ENCODE measurements at places on chromosomes 2 and 18.

DNA sequence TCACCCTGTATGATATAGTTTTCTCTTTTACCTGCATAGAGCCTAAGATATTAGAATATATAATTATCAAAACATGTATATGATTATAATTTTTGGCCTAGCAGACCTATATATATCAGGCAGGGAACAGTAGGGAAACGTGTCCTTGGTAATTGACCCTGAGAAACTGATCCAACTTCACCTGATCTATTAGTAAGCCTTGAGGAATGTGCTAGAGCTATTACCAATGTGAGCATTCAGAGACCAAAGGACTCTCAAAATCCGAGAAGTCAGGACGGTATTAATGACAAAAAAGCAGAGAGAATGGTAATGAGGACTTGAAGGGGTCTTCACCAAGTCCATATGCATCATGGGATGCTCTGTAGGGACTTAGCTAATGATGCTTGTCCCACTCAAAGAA lies 571.9 kb downstream of the CPS1 start:
- DNase-seq = no peak

GRCh38 chr2:109032229-109032820 lies 43.3 kb upstream of the EDAR start:
- peak; percentile 72 for DNase-seq

DNA sequence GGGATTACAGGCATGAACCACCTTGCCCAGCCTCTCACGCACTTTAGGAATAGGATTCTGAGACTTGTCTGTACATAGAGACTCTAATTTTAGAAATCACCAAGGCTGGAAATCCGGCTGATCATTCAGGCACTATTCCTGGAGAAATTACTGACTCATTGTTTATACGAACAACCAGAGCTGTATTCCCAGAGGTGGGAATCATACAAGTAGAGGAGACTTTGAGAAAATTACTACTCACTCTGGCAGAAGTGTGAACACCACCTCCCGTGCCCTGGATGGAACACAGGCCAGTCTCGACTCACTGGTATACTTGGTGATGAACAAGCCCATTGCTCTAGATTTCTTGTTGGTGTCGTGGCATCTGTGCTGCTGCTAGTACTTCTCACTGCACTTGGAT lies 5.8 kb upstream of the ADNP2 start:
- no peak for DNase-seq

DNA sequence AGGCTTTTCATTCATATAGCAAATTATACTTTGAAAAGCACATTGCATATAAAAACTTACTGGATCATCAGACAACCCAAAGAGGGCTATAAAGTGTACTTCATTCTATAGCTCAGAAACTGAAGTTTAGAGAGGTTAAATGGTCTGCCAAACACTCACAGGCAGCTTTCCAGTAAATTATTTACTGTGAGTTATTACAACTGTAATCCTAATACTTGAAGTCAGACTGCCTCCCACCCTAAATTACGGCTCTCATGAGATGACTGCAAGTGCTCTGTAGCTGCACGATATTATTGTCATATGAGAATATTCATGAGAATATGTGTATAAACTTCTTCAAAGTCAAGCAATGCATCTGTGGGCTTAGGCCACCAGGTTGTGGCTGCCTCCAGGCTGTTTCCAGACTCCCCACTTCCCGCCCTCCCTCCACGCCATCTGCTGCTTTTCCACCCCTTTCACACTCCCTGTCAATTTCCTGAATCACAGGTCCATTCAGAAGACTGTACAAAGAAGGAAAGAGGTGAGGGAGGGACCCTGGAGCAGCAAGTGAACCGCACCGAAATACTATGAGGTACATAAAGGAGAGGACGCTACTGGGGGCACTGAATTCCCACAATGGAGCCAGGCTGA lies 111.1 kb upstream of the SPOPL start:
- no peak for DNase-seq

DNA sequence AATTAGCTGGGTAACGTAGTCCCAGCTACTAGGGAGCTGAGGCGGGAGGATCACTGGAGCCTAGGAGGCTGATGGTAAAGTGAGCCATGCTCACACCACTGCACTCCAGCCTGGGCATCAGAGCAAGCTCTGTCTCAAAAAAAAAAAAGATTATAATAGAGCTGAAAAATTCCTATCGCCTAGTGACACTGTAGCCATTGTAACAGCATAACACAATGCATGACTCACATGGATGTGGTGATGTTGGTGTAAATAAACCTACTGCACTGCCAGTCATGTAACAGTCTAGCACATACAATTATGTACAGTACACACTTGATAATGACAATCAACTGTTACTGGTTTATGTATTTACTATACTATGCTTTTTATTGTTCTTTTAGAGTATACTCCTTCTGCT lies 39.6 kb downstream of the MGAT4A start:
- no peak for DNase-seq

DNA sequence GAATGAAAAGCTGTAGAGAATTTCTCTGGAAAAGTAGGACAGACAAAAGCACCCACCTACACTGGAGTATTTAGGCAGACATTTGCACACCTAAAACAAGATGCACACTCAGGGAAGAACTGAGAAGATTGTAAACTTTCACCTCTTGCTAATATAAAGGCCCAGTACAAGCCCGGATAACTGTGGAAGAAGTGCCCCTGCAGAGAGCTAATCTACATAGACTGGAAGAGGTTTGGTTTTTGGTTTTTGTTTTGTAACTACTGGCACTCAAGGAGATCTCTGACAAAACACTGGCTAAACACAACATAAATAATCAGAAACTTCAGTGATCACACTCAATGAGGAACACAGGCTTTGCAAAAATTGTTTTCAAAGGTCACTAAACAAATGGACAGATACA lies 782.2 kb upstream of the SLC8A1 start:
- no peak for DNase-seq

DNA sequence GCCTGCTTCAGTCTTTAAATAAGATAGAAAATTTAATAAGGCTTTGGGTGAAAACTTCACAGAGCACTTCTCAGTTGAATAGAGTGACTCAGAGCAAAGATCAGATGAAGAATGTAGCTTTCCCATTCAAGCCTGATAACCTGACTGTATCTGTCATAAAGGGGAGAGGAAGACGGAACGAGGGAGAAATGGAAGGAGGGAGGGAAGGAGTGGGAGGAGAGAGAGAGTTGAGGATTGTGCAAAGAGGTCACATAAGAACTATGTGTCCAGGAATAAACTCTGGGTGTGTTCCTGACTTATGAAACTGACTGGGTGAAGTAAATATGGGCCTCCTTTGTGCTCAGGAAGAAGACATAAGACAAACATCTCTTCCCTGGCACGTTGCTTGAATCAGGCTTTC lies 385.5 kb downstream of the LPIN1 start:
- DNase-seq = no peak

- DNase-seq = no peak
Observed at GRCh38 chr2:214604861-214605260, 194.0 kb downstream of the VWC2L start.

GRCh38 chr18:50218432-50219197 lies 23.7 kb upstream of the MYO5B start:
- DNase-seq = peak; percentile 70

GRCh38 chr2:206626108-206626507 lies 16.2 kb upstream of the FAM237A start:
- DNase-seq = no peak

DNA sequence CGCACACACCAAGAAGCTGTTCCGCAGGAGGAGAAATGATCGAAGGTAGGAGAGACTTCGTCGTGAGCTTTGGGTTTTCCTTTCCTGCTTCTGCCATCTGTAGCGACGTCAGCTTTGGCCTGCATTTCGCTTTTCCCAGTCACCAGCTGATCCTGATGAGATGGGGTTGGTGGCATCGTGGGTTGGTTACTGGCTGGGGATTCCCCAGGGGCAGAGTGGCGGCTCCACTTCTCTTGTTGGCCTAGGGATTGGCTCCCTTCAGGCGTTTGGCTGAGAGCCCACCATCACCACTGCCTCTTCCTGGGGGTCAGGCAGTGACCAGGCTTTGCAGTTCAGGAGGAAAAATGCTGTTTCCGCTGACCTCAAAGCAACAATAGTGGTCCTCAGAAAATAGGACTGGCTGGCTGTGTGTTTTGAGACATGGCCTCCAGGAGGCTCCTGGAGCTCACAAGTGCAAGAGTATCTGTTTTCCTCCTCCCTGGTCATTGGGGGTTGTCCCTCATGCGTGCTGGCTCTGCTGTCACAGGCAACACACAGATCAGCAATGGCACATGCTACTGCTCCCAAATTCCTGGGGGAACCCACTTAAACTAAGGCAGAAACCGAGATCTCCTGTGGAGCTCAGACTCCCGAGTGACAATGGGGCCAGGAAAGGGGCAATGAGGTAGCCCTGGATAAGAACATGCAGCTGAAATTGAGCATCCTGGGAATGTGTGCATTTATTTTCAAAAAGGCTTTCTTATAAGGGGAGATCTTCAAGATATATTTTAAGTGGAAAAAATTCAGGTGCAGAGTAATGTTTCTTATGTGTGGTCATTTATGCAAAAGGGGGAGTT lies 173.0 kb downstream of the CTIF start:
- DNase-seq = no peak

DNA sequence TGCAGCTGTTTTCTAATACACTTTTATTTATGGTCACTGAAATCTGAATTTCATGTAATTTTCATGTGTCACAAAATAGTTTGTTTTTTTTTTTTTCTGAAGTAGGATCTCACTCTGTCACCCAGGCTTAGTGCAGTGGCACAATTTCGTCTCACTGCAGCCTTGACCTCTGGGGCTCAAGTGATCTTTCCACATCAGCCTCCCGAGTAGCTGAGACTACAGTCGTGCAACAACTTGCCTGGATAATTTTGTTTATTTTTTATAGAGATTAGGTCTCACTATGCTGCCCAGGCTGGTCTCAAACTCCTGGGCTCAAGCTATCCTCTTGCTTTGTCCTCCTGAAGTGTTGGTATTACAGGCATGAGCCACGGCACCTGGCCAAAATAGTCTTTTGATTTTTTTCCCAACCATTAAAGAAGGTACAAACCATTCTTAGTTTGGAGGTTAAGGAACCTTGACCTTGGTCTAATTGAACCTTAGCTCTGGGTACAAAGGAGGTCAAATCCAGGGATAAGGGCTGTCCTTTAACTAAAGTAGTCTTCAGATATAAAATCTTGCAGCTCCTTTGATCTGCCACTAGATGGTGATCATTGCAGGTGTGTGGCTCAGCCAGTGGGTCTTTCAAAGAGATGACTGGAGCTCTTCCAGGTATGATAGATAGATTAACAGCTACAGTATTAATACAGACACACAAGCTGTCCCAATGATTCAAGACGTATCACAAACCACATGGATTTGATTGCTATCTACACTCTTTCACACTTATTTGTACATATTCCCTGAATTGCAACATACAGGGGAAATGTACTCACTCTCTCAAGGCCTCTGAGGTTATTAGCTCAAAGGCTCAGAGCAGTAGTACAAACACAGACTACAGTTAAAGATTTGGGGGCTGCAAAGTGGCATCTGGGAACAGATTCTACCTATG lies 4.7 kb upstream of the KRCC1 start:
- peak; percentile 67 for DNase-seq

- DNase-seq = no peak
Observed at GRCh38 chr18:48740851-48741485, 202.1 kb downstream of the CTIF start.

DNA sequence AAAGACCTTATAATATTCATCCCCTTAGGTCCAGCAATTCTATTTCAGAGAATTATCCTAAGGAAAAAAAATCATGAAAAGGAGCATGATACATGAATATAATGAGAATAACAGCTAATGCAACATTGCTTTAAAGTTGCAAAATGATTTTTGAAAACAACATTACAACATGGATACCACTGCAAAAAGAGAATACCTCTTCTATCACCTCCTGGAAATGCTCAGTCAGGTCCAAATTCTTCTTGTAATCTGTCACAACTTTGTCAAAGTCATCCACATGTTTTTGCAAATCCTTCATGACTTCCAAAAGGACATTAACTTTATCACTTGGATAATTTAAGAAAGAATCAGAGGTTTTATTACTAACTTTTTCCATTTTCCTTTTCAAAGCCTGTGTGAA lies 47.9 kb upstream of the TTN start:
- no peak for DNase-seq

GRCh38 chr2:47535996-47536395 lies 133.0 kb downstream of the MSH2 start:
- DNase-seq = no peak

- peak; percentile 43 for DNase-seq
Observed at GRCh38 chr2:128395196-128395595, 76.5 kb upstream of the HS6ST1 start.

DNA sequence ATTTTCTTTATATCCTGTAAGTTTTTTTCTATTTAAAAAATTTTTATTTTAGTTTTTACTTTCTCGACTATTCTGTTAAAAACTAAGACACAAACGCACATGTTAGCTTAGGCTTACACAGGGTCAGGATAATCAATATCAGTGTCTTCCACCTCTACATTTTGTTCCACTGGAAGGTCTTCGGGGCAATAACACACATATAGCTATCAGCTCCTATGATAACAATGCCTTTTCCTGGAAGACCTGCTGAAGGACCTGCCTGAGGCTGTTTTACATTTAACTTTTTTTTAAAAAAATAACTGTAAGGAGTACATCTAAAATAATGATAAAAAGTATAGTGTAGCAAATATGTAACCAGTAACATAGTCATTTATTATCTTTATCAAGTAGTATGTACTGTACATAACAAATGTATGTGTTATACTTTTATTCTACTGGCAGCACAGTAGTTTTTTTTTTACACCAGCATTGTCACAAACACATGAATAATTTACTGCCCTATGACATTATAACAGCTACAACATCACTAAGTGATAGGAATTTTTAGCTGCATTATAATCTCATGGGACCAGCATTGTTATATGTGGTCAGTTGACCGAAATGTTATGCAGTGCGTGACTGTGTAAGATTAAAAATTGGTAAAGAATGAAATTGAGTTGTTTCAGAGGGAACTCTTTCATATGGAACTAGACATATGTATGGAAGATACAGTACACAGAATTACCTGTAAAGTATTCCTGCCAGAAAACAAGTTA lies 37.9 kb downstream of the CCDC138 start:
- no peak for DNase-seq

- no peak for DNase-seq
Observed at GRCh38 chr18:22547807-22548561, 130.3 kb upstream of the CTAGE1 start.

GRCh38 chr2:39567507-39567906 lies 98.2 kb upstream of the TMEM178A start:
- DNase-seq = no peak

DNA sequence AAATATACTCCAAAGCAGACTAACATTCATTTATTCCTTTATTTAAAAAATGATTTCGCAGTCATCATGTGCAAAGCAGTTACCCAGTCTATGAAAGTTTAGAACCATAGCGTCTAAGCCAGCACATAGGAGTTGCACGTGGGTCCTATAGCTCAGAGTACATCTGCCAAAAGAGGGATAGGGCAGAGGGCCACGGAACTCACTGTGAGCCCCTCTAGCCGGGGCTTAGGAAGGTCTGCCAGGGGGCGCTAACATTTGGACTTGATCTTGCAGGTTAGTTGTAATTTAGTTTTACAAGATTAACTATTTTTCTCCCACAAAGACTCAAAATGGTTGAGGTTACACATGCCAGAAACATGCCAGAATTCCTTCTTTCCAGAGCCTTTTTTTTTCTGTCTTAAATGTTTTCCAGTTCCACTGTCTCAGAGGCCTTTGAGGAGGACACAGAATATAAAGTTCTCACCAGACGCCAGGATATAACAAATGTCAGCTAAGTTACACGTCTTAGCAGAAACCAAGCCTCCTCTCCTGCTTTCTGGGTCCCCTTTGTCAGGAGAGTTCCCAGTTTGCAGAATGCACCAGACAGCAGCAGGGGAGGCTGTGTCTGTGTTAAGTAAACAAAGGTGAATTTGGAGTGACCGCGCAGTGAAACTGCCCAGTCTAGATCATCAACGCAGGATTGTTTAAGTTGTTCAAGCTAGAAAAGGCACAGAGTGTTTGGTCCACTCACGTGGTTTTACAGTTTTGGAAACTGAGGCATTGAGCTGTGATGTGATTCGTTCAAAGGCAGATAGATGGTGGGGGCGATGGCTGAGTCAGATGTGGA lies 292.0 kb downstream of the PRKCE start:
- no peak for DNase-seq

All from activated effector memory CD4-positive, alpha-beta T cell treated with anti-CD3 and anti-CD28 coated beads, Interleukin-2, amount 50 U/mL, for 16 hours (primary cell).